ENCODE measurements at places on chromosomes 3 and 15.

- no peak for DNase-seq
Observed at GRCh38 chr15:64642875-64643274, 132.5 kb downstream of the RBPMS2 start.

- DNase-seq, result peak; percentile 60
Observed at GRCh38 chr3:82133070-82133606, 371.7 kb upstream of the GBE1 start.

DNA sequence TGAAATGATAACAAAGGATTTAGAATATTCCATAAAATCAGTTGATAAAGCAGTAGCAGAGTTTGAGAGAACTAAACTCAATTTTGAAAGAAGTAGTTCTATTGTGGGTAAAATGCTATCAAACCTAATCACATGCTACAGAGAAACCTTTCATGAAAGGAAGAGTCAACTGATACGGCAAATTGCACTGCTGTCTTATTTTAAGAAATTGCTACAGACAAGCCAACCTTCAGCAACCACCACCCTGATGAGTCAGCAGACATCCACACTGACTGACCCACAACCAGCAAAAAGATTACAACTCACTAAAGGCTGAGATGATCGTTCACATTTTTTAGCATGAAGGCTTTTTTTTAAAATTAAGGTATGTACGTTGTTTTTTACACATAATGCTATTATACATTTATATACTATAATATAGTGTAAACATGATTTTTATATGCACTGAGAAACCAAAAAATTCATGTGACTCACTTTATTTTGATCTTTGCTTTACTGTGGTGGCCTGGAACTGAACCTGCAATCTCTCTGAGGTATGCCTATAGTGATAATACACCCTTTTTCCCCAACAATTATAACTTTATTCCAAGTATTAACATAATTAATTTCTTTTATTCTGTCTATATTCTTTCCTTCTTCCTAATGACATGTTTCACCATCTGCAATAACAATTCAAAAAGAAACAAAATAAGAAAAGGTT, 109.9 kb downstream of the TBC1D5 start:
- peak; percentile 54 for DNase-seq

- DNase-seq, result peak; percentile 30
Observed at GRCh38 chr3:46381625-46382024, 10.9 kb downstream of the CCR5 start.

DNA sequence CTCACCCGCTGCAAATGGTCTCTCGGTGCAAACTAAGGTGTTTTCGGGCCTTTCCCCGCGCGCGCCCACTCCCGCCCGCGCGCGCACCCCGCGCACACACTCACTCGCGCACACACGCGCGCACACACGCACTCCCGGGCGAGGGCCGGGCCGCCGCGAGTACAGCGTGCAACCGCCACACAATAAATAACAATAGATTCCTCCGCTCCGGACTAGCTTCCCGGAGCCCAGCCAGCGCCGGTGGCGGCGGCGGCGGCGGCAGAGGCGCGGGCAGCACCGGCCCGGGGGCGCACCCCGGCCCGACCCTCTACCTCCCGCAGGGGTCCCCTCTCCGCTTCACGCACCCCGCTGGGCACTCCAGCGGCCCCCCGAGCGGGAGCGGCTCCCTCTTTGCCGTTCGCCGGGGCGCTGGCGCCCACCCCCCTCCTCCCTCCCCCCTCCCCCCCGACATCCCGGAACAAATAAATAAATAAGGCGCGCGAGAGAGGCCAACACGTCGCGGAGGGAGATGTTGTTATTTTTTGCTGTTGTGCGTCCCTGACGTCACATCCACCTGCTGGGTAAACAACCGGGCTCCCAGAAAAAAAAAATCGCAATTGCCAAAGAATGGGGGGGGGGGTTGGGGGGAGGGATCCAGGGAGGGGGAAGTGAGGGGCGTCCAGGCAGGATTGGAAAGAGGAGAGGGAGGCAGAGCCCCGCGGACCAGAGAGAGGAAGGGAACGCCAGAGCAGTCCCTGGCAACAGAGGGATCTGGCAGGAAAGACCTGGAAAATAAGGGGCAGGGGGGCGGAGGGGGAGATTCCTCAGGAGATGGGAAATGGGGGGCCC, at the start of gene FOXP1:
TSS of gene FOXP1 (minus strand) at position 163 of the 828 bp plus-strand sequence. CDS start 385,347 bp downstream, outside the sequence.
- DNase-seq, result peak; percentile 73

DNA sequence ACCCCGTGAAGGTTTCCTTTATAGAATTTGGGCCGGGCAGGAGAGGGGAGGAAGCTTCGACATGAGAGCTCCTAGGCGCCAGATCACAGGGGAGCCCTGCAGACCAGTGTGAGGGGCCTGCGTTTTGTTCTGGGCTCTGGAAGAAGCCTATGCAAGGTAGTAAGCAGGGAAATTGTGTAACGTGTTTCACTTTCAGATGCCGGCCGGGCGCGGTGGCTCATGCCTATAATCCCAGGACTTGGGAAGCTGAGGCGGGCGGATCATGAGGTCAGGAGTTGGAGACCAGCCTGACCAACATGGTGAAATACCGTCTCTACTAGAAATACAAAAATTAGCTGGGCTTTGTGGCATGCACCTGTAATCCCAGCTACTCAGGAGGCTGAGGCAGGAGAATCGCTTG, 65.2 kb downstream of the GABRG3 start:
- no peak for DNase-seq

- no peak for DNase-seq
Observed at GRCh38 chr3:100650651-100651619, 41.5 kb downstream of the ADGRG7 start.

GRCh38 chr15:86677278-86677677, 597.6 kb downstream of the AGBL1 start:
- no peak for DNase-seq

DNA sequence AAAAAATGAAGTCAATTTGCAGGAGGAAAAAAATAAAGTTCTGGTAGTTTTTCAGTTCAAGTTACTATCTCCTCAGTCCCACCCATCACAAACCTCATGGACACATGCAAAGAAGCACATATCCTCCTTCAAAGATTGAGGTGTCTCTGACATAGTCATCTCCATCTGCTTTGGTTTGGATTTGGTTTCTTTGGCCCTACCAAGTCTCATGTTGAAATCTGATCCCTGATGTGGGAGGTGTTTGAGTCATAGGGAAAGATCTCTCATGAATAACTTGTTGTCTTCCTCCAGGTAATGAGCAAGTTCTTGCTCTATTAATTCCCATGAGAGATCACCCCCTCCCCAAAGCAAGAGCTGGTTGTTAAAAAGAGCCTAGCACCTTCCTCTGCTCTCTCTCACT, 446.8 kb downstream of the IGSF11 start:
- no peak for DNase-seq

DNA sequence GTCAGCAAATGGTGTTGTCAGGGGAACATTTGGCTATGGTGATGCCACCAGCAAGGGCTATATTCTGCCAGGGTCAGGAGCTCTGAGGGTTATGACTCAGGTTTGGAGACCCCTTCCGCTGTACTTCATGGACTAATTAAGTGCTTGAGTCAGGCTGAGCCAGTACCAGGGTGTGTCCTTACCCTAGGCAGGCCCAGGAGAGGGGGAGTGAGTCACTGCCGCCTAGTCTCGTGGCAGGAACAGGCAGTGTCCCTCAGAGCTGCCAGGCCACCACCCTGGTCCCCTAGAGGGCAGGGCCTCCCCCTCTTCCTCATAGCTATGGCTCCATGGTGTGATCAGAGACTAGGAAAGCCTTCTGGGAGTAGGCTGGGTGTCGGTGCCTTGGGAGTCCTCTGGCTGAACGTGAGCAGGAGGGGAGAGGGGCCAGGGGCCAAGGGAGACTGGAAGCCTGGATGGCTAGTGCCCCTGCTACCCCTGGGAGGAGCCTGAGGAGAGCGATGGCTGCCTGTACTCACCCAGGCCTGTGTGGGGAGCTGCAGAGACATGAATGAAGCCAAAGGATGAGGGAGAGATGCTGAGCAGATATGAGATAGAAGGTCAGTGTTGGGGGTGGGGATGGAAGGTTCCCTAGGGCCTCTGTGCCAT, 10.6 kb downstream of the MAPKAPK3 start:
- peak; percentile 89 for DNase-seq

GRCh38 chr3:8780279-8780678, 10.9 kb upstream of the OXTR start:
- DNase-seq, result no peak

DNA sequence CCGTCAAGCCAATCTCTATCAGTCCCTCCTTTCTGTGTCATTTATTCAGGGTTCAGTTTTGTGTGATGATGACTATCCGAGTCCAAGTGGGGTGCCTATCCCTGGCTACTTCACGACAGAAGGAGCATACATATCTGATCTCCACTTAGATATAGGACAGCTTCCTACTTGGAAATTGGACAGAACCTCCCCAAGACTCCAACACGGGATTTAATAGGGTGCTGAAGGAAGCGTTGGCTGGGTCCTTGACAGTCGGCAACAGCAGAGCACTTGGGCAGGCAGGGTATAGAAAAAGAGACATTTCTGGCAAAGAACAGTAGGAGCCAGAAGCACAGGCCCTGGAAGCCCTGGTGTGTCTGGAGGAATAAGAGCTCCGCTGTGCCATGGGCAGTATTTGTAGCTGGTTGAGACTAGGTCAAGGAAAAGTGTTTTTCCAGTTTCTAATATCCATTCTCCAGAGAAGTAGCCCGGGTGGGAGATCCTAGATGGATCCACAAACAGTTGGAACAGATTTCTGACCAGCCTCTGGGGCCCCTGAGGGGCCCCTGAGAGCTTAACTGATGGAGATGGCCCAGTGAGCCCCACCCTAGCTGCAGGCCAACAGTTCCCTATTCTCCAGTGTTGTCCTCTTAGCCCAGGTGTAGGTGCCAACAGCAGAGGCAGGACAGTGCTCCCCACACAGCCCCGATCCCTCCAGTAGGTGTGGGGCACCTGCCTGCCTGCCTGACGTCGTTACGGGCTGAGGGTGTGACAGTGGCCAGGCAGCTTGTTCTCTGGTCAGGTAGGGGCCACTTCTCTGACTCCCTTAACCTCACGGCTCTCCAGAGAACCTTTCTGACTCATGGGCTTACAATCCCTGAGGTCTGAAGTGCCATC, 130.8 kb downstream of the CHCHD6 start:
- peak; percentile 84 for DNase-seq

GRCh38 chr15:57340682-57341259, 35.5 kb upstream of the CGNL1 start:
- DNase-seq, result peak; percentile 78

GRCh38 chr3:143826296-143826695, 22.0 kb downstream of the SLC9A9 start:
- no peak for DNase-seq

GRCh38 chr15:41603941-41604911, 45.2 kb downstream of the TYRO3 start:
- peak; percentile 81 for DNase-seq

DNA sequence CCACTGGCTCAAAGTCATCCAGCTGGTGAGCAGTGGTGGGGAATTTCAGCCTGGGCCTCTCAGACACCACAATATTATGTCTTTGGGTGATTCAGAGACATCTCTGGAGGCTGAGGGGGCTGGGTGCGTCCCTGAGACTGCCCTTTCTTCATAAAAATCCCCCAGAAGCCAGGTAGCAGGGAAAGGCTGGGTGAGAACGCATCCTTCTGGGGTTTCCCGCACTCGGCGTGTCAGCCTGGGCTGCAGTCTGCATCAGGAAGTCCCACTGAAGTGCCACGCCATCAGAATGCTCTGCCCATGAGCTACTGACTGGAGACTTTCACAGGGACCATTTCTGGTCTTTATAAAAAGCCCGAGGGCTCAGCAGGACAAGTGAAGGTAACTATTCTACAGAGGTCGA, 148.8 kb upstream of the SLC6A11 start:
- DNase-seq, result no peak

GRCh38 chr15:67884514-67885174, 44.8 kb upstream of the RNU6-1 start:
- DNase-seq, result peak; percentile 90

DNA sequence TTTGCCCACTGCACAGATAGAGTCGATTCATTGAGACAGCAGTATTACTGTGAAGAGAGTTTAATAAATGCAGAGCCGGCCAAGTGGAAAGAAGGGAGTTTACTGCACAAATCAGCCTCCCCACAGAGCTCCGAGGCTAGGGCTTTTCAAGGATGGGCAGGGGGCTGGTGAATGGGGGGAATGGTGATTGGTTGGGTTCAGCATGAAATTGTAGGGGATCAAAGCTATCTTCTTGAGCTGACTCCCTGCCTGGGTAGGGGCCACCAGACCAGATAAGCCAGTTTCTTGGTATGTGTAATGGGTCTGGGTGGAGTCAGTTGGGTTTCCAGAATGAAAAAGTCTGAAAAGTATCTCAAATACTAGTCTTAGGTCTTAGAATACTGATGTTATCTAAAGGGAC, 66.6 kb downstream of the SYNPR start:
- peak; percentile 91 for DNase-seq

- DNase-seq, result no peak
Observed at GRCh38 chr15:82846621-82847020, 37.2 kb downstream of the WHAMM start.

GRCh38 chr3:16864610-16865313, 20.0 kb upstream of the PLCL2 start:
- DNase-seq, result no peak

DNA sequence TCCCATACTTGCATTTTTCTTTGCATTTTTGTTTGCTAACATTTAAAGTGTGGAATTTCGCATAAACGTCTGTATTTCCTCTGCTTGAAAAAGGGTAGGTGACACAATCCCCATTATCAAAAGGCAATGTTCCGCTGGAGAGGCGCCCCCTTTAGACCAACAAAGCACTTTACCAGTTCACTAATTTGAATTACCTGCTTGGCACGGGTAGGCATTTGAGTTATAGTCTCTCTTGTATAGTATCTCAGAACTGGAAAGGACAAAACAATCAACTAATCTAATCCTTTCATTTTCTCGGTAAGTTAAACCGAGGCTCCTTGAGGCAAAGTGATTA, 775 bp upstream of the CCDC39 start:
- DNase-seq, result no peak

DNA sequence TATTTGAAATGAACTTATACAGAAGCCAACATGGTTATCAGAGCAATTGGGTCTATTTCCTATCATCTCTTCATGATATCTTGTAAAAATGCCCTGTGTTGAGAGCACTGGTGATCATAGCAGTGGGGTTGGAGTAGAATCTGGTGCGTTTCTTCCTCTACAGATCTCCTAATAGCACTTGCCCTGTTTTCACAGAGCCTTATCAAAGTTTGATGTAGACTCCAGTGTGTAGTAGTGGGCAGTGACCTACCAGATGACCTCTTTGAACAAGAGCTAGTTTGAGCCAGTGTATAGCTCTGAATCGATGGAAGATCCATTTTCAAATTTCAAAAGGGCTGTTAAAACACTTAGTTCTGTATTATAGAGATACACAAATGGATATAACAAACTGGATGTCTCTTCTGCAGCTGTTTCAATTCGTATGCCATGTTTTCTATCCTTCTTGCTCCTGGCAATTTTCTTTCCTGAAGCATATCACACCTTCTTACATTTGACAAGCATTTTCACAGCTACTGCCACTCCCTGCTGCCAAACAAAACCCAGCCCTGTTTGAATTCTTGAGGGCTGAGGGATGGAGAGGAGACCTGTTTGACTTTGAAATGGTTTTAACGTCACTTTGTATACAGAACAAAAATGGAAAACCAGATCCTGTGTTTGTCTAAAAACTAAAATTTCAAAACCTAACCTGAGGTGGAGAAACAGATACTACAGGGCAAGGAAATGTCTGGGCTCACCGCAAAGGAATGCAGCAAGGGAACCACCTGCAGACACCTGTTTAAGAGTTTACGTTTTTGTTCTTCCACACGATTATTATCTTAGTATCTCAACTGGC, 354.5 kb upstream of the TPRG1 start:
- no peak for DNase-seq

Measured in islet precursor cell (in vitro differentiated cells).